ENCODE measurements at places on chromosomes 3 and 15.
A peak's percentile ranks its signal among the peaks of the same experiment; 100 is the strongest.

- DNase-seq, result no peak
Measured at GRCh38 chr15:99076109-99076508, 28.8 kb upstream of the SYNM start.

DNA sequence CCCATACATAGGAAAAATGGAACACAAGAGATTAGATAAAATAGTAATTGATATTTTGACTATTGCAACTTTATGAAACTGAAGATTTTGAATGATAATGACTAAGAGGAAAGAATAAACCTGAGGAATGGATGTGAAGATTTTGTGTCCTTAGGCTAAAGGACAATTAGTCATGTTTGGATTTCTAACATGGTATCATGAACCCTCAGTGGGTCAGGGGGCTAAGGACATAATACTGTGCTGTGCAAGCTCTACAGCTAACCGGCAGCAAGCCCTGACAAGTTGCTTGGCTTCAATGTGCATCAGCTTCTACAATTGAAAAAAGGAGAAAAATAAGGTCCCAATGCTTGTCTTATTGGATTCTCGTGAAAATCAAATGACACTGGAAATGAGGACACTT, 491.0 kb downstream of the MECOM start:
- no peak for DNase-seq

DNA sequence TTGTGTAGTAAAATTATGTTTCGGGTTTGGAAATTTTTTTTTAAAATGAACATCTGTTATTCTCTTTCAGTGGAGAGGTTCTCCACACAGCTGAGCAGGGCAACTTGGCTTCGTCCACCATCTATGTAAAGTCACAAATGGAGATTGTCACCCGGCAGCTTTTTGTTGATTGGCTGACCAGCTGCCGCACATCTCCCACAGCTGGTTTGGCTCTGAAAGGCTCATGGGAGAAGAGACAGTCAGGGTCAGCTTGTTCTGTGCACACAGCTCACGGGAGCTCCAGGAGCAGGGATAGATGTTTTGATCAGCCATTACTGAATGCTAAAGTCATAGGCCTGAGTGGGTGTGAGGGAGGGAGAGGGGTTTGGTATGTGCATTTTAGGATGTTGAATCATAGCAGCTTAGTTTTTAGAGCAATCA, 12.9 kb upstream of the CCDC80 start:
- DNase-seq, result no peak

GRCh38 chr3:129050556-129051295, 9.9 kb upstream of the GP9 start:
- DNase-seq, result no peak

GRCh38 chr3:146653978-146654377, 48.8 kb upstream of the PLSCR5 start:
- DNase-seq, result no peak

DNA sequence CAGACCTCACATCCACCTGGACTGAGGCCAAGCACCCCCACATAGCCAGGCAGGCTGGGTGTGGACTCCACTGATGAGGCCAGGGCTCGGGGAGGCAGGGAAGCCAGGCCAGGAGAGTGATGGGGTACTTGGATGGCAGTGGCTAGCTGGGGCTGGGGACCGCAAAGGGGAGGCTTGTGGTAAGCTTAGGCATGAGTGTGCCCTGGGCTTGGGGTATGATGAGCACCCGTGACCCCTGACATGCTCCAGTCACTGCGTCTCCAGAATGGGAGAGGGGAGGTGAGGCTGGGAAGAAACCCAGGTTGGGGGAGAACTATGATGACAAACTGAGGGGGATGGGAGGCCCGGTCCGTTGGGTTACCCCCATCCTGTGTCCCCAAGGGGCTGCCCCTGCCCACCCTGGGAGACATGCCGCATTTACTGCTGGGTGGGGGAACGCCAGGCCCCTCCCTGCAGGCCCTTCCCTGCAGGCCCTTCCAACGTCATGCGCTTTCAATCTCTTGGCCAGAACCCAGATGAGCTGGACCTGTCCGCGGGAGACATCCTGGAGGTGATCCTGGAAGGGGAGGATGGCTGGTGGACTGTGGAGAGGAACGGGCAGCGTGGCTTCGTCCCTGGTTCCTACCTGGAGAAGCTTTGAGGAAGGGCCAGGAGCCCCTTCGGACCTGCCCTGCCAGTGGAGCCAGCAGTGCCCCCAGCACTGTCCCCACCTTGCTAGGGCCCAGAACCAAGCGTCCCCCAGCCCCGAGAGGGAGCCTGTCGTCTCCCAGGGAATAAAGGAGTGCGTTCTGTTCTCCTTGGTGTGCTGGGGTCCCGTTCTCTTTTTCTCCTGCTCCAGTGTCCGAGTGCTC, 34.1 kb downstream of the TSPAN3 start:
- no peak for DNase-seq

DNA sequence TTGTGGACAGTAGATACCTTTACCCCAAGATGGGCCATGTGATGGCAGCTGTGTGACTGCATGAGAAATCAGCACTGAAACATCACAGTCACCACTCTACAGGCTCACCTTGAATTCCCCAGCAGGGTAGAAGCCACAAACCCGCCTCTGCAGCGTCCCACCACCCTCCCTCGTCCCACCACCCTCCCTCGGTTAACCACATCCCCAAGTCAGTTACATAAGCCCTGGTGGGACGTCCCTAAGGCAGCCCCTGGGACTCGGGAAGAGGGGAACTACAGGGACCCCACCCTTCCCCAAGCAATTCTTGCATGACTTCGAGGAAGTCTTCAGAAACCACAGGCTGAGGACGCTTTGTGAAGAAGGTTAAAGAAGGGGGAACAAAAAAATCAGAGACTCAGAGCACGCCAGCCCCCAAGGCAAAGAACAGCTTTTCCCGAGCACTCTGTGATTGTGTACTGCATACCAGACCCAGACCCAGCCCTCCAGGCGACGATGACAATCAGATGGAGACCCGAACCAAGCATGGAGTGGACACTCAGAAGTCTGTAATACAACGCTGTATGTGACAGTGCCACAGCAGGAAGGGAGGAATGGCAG, 60.5 kb downstream of the SH3BP5 start:
- peak; percentile 55 for DNase-seq

- peak; percentile 71 for DNase-seq
Measured at GRCh38 chr15:63891079-63891767, 57.5 kb upstream of the HERC1 start.

GRCh38 chr3:16320711-16321110, 55.7 kb downstream of the OXNAD1 start:
- DNase-seq, result no peak

- DNase-seq, result no peak
Measured at GRCh38 chr15:63855735-63856134, 22.0 kb upstream of the HERC1 start.

- DNase-seq, result no peak
Measured at GRCh38 chr3:183959214-183959613, 58.5 kb downstream of the ABCC5 start.

GRCh38 chr3:171164067-171164465, 137.5 kb upstream of the SLC2A2 start:
- DNase-seq, result no peak

- no peak for DNase-seq
Measured at GRCh38 chr15:39641191-39641889, 60.5 kb downstream of the THBS1 start.

- no peak for DNase-seq
Measured at GRCh38 chr3:7392206-7392605, 531.3 kb downstream of the GRM7 start.

DNA sequence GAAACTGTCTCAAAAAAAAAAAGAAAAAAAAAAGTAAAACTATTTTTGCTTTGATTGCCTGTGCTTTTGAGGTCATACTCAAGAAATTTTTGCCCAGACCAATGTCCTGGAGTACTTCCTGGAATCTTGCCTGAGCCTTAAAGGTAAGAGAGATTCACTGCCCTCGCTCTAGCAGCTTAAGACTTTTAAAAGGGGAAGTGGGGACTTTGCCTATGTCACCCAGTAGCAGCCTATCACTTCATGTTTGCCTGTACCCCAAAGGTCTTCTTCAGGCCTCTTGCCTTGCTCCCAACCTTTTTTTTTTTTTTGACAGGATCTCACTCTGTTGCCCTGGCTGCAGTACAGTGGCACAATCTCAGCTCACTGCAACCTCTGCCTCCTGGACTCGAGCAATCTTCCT, 18.9 kb upstream of the GOLGB1 start:
- no peak for DNase-seq

GRCh38 chr3:67653425-67654098, 850 bp downstream of the SUCLG2 start:
- DNase-seq, result no peak

DNA sequence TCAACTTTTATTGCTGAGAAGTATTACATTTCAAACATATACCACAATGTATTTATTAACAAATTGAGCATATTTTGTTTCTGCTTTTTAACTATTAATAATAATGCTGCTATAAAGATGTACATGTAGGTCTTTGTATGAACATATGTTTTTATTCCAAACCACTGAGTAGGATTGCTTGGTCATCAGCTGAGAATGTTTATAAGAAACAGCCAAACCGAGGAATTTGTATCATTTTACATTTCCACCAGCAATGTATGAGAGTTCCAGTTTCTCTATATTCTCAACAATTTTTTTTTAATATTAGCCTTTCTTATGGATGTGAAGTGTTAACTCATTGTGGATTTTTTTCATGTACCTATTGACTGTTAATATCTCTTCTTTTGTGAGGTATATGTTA, 119.5 kb upstream of the MDFIC2 start:
- DNase-seq, result no peak

GRCh38 chr15:28978011-28978378, 92.2 kb downstream of the APBA2 start:
- no peak for DNase-seq

DNA sequence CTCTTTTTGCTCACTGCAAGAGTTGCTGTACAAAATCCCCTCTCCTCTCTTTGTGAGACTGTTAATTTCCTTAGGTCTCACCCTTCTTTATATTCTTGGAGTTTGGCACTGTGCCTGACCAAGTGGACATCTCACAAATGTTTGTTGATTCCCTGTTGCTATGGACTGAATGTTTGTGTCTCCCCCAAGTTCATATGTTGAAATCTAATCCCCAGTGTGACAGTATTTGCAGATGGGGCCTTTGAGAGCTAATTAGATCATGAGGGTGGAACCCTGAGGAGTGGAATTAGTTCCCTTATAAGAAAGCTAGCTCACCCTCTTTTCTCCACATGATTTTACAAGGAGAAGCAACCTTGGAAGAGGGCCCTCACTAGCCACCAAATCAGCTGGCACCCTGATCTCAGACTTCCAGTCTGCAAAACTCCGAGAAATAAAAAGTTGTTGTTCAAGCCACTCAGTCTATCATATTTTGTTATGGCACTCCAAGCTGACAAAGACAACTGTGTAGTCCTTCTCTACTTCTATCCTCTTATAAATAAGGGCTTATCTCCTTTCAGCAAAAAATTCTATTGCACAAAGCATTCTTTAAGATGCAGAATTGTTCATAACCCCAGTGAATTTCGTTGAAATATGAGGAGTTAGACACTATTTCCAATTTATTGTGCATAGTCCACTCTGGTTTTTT, 65.5 kb upstream of the NPHP3 start:
- DNase-seq, result no peak

DNA sequence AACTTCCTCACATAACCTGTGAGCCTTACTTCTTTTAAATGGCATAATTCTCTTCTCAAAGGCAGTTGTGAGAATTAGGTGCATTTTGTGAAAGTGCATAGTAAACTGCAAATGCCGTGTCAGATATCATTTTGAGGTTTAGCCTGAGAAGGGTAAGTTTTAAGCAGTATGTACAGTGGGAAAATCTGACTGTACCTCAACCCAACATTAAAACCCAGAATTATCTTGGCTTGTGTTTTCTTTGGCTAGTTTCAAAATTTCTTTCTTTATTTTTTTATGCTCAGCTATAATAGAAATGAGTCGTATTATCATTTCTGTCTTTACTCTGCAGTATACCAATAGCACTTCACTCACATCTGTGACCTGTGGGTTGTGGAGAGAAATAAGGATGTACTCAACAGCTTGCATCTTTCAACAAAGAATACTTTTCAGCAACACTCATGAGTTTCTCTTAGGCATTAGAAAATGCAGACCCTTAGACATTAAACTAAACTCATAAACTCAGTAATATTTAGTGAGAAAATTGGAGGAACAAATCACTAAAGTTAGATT, 65.7 kb downstream of the RASA2 start:
- no peak for DNase-seq

DNA sequence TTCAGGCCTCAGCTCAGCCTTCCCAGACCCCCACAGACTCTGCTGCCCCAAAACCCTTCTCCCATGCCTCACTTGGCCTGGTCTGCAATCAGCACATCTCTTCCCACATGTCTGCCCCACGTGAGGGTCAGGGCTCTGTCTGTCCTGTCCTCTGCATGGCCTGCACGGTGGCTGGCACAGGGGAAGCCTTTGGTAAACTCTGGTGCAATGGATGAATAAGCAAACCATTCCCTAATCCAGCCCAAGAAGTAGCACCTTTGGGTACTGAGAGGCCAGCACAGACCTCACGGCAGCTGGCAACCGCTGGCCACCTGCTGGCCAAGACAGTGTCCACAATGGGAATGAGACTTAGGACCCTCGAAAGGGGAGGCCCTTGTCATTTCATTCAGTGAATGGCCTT, 27.7 kb downstream of the ABTB1 start:
- DNase-seq, result no peak

DNA sequence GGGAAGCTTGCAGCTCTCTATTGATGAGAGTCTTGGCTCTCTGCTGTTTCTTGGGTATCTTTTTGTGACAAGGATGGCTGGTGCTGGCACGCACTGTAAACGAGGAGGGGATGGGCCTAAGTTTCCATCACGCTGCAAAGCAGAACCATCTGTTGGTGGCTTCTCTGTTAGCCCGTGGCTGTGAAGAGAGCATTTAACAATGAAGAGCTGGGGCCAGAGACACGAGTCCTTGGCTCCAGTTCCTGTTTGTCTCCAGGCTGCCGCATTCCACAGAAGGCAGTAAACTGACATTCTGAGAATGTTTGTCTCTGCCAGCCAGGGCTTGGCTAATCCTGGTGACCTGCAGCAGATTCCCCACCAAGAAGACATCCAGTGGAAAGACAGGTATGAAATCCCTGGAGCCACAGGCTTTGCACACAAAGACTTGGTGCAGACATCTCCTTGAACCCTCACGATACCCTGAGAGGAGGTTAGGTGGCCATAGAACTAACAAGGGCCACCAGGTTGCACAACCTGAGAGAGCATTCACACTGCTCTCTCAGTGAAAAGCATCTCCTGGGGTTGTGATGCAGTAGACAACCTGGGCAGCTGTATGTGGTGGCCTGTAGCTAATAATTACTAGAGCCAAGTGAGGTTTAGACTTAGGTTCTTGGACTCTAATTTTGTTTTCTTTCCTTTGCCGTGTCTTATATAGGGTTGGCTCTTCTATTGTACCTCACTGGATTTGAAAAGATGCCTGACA, 130.9 kb downstream of the ASB7 start:
- no peak for DNase-seq

GRCh38 chr3:50238549-50239026, 2.6 kb downstream of the GNAI2 start:
- DNase-seq, result no peak

- no peak for DNase-seq
Measured at GRCh38 chr3:83802801-83803200, 1156.0 kb upstream of the CADM2 start.

- DNase-seq, result no peak
Measured at GRCh38 chr3:45113625-45114050, 32.5 kb downstream of the CDCP1 start.

GRCh38 chr3:157443905-157444796, 7.5 kb downstream of the PTX3 start:
- DNase-seq, result no peak

Data from activated CD4-positive, alpha-beta T cell treated with anti-CD3 and anti-CD28 coated beads for 24 hours (primary cell).